Stimulated activated CD8-positive, alpha-beta memory T cell treated with anti-CD3 and anti-CD28 coated beads, Interleukin-15, amount 100 ng/mL, for 1 hour (primary cell): ENCODE measurements at places on chromosomes 4 and X.

- DNase-seq = no peak
These were observed 51.5 kb upstream of the TBC1D9 start for GRCh38 chr4:140807491-140808252.

DNA sequence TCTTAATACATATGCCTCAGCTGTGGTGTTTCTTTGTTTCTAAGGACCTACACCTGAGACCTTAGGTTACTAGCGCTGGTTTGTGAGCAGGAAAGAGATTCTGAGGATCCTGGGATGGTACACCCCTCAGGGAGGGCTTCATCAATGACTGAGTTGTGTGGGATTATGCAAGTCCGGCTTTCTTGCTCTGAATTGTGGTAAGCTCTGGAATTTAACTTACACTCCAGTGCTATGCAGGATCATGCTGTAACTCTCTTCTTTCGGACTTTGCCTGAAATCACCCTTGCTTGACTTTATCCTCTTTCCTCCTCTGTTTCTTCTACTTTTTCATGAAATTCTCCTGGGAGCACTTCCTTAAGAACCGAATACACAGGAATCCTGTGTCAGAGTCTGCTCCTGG lies 431.5 kb upstream of the BOD1L1 start:
- DNase-seq = no peak

DNA sequence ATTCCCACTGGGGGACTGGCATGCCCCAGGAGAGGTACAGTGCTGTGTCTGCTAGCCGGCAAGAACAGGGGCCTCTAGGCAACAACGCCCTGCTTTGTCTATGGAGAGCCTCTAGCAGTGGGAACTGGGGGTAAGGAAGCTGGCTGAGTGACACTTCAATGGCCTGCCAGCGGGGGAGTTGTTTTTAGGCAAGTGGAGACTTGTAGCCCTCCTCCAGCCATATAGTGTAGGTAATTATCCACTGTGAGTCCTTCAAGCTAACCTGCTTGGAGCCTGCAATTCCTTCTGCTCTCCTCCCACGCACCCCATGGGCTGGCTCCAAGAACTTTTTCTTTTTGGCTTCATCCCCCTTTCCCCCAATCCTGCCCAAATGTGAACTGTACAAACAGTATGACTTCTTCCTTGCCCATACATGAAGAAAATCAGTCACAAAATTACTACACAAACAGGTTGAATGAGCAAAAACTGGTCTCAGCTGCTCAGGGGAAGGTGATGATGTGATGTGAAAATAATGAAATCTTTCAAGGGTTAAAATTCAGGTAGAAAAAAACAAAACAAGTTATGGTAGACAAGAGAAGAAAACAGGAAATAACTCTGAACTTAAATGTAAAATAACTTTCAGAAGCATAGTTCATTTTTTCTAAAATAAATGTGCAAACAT lies 33.1 kb downstream of the LEF1 start:
- no peak for DNase-seq

GRCh38 chr4:161360982-161361381 lies 802.8 kb downstream of the FSTL5 start:
- no peak for DNase-seq

- no peak for DNase-seq
These were observed 301.2 kb downstream of the BMPR1B start for GRCh38 chr4:95058991-95059390.

DNA sequence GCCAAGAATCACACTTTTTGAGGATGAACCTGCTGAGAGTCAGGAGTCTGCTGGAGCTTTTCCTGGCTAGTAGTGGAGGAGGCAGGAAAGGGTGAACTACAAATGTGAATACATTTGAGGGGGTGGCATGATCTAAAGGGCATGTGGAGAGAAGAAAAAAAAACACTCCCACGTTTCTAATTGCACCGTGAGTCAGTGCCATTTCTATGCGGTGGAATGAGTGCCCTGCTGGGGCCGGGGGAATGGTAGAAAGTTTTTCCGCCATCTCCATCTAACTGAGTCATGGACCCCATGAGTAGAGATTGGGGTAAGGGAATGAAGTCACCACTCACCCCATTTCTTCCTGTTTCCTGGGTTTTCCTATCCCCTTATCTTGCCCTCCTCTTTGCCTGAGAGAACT lies 19.8 kb downstream of the BEX3 start:
- DNase-seq = no peak

- no peak for DNase-seq
These were observed 105.2 kb upstream of the BMP3 start for GRCh38 chr4:80925293-80925692.

GRCh38 chrX:10893366-10893765 lies 217.8 kb upstream of the HCCS start:
- no peak for DNase-seq

DNA sequence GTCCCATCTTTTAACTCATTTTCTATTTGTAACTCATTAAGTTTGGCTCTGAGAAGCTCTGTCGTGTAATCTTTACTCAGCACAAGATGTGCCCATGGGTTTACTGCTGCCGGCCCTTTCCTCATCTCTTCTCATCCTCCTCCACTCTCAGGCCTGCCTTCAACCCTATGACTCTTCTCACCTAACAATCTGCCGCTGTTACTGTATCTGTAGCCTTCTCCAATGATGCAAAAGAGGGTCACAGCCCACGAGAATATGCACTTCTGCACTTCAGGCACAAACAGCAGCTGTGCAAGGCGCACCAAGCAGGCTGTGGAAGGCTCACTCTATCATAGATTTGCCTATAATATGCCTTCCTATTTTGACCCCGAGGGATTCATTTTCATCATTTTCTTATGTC lies 546.5 kb upstream of the GALNTL6 start:
- DNase-seq = no peak

GRCh38 chrX:66030505-66031317 lies 9.2 kb downstream of the VSIG4 start:
- no peak for DNase-seq

GRCh38 chrX:71653344-71653743 lies 14.0 kb upstream of the LOC101059915 start:
- DNase-seq = no peak

- DNase-seq = no peak
These were observed 118.8 kb downstream of the PDLIM5 start for GRCh38 chr4:94570558-94570957.

GRCh38 chr4:1797861-1798579 lies 4.9 kb downstream of the FGFR3 start:
- no peak for DNase-seq

- no peak for DNase-seq
These were observed 290.3 kb downstream of the LDB2 start for GRCh38 chr4:16608123-16608522.

DNA sequence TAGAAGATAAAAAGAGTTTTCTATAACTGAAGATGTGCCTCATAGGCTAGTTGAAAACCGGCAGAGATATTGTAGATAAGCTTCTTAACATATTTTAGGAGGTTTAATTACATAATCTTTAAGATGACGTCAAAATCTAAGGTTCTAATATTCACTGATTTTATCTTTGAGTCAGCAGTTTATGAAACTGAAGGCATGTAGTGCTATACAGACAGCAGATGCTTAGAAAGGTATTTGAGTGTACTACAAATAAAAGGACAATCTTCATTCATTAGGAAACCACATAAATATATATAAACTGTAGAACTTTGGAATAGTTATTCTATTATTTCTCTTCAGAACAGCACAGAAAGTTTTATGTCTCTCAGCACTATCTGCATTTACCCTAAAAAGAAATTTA lies 504.8 kb downstream of the IL15 start:
- DNase-seq = no peak

- no peak for DNase-seq
These were observed 79.8 kb upstream of the SMARCAD1 start for GRCh38 chr4:94127707-94128328.

DNA sequence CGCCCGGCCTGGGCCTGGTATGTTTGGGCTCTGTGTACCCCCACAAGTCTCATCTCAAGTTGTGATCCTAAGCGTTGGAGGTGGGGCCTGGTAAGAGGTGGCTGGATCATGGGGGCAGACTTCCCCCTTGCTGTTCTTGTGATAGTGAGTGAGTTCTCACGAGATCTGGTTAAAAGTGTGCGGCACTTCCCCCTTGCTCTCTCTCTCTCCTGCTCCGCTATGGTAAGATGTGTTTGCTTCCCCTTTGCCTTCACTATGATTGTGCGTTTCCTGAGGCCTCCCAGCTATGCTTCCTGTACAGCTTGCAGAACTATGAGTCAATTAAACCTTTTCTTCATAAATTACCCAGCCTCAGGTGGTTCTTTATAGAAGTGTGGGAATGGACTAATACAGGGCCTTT lies 53.0 kb downstream of the CHST7 start:
- DNase-seq = no peak

- no peak for DNase-seq
These were observed 179.6 kb downstream of the GRID2 start for GRCh38 chr4:92483341-92483740.

DNA sequence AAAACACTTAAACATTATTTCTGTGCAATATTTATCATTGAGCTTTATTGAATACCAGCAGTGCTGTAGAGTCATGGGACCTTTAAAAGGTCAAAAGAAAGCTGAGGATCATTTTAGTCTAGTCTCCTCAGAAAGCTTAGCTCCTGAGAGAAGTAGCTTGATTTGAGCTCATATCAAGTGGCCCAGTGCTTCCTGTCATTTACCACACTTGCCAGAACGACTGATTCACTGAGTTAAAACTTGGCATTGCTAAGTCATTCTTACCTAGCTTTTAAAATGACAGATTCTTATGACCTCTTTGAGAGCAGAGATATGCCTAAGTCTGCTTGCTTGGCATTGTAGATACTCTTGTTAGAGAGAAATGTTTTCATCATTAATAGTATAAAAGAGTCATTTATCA lies 15.2 kb downstream of the SEPTIN11 start:
- DNase-seq = no peak

DNA sequence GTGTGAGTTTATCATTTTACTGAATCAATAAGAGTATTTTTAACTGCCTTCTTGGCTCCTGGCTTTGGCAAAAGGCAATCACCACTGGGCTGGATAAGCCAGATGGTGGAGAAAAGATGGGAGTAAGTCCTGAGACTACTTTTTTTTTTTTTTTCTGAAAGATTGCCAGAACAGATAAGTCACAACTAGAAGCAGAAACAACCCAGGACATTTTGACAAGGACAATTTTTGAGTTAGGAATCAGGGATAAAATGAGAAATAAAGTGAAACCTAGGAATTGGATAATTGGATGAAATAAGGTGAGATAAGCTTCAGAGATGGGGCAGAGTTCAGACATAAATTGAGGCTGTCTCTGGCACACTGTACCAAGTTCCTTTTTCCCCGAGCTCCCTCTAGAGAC lies 471.0 kb downstream of the KLHL13 start:
- no peak for DNase-seq

- DNase-seq = no peak
These were observed 73.2 kb downstream of the HAUS3 start for GRCh38 chr4:2168469-2169319.

DNA sequence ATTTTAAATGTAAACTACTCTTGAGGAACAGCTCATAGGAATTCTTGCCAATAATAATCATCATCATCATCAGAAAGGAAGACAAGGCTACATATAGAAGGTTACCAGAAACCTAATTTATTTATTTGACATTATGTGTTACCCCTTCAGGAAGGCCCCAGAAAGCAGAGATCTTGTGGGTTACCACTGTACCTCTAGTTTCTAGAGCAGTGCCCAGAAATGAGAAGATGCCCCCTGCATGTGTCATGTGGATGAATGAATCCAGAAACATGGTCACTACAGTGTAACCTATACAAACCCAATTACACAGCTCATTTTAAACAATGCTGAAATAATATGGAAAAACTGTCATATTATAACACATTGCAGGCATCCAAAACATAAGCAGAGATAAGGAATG lies 70.4 kb downstream of the ARAP2 start:
- DNase-seq = no peak

- DNase-seq = no peak
These were observed 121.9 kb downstream of the BEND2 start for GRCh38 chrX:18098763-18099162.

DNA sequence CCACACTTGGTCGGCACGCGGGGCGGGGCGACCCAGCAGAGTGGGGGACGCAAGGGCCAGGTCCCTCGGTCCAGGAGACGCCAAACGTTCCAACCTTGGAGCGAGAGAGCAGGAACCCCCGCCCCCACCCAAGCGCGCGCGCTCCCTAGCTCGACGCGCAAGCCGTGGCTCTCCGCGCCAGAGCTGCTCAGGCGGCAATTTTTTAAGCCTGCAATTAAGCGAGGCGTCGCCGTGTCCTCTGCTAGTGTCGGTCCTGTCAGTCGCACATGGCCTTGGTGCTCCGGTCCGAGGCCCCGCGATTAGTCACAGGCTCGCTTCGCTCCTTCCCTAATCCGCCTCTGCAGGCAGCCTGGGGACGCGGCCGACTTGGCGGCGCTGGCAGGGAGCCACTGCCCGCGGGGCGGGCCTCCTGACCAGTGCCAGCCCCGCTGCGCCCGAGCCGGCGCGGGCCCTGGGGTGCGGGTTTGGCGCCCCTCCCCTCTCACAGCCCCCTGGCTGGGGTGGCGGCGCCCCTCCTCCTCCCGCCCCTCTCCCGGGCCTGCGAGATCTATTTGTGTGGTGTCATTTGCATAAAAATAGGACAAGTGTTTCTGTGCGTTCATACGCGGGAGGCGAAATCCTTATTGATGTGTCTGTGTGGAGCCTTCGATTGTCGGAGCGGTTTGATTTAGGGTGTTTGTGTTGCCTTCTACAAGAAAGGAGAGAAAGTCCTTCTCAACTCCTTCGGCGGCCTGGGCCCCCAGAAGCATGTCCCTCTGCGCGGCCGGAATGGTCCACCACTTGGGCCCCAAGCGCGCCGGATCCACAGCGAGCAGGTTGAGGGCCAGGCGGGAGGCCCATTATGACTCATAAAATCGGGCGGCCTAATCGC lies 9.8 kb upstream of the BCOR start:
- DNase-seq = no peak

DNA sequence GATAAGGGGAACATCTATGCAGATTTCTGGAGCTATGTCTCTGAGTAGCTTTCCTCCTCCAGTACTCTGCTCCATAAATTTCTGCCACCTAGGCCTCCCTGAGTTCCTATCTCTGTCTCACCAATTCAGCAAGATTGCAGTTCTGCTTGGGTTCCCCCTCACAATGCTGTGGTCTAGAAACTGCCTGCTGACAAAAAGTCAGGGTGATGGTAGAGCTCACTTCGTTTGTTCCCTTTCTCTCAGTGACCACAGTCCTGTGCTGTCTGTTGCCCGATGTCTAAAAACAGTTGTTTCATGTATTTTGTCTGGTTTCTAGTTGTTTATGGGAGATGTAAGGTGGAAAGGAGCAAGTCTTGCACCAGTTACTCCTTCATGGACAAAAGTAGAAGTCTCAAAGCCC lies 41.1 kb downstream of the AMMECR1 start:
- DNase-seq = no peak

DNA sequence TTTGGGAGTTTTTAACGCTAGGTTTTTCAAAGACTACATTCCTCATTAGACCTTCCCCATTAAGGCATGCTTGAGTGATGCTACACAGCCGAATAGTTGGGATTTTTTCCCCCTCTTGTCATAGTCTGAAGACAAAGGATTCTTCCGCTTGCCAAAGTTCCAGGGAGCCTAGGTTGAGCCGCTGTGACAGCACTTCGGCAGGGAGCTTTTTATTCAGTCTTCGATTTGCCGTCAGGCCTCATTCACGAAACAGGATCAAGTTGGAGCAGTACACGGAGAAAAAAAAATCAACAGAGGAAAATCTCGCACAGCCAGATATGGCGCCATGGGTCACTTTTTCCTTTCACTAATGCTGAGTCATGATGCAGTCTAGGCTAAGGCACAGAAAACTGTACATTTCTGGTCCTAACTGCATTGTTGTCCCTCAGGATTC lies 24.3 kb downstream of the SHROOM3 start:
- no peak for DNase-seq

GRCh38 chr4:75056277-75056676 lies 123.4 kb downstream of the PARM1 start:
- no peak for DNase-seq

GRCh38 chr4:72970756-72971155 lies 98.8 kb downstream of the COX18 start:
- no peak for DNase-seq

- DNase-seq = no peak
These were observed 92.7 kb downstream of the LARP1B start for GRCh38 chr4:128153800-128154199.
